ENCODE measurements at places on chromosomes 4 and X.

- DNase-seq: no peak
These were observed 1017.2 kb downstream of the PCDH7 start for GRCh38 chr4:31737419-31737818.

- DNase-seq: no peak
These were observed 58.6 kb downstream of the GPC3 start for GRCh38 chrX:133926809-133927208.

GRCh38 chrX:154092371-154092770, 5.1 kb downstream of the MECP2 start:
- DNase-seq: no peak

DNA sequence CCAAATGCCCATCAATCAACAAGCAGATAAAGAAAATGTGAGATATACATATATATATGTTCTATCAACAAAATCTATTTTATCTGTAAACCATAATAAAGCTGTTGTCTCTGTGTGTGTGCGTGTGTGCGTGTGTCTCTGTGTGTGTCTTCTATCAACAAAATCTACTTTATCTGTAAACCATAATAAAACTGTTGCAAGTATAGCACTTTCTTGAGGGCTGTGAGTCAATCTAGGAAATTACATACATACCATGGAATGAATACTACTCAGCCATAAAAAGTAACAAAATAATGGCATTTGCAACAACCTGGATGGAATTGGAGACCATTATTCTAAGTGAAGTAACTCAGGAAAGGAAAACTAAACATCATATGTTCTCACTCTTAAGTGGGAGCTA, 12.5 kb upstream of the PLK4 start:
- DNase-seq: no peak

GRCh38 chrX:49286136-49286535, 16.5 kb downstream of the PPP1R3F start:
- DNase-seq: no peak

All from iPS-NIHi11 (cell line).